GM12865 (cell line): ENCODE measurements at places on chromosomes 16 and 17.

- no peak for DNase-seq
Observed at GRCh38 chr17:1608676-1609075, 20.0 kb downstream of the SLC43A2 start.

GRCh38 chr16:76676356-76676755, 399.2 kb downstream of the CNTNAP4 start:
- no peak for DNase-seq

DNA sequence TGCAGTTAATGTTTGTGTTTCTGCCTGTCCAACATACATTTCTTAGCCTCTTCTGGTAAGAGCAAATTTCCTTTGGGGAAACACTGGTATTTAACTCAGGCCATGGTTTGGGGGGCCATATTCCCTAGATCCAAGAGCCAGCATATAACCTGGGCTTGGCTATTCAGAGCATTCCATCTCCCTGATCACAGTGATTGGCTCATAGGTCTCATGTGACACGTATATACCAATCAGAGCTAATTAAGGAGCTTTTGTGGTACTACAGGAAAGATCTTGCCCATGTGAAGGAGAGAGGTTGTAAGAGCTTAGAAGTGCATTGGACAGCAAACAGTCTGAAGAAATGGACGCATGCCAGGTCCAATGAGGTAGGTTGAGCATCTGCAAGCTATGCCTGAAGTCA, 33.4 kb upstream of the GPR139 start:
- no peak for DNase-seq

DNA sequence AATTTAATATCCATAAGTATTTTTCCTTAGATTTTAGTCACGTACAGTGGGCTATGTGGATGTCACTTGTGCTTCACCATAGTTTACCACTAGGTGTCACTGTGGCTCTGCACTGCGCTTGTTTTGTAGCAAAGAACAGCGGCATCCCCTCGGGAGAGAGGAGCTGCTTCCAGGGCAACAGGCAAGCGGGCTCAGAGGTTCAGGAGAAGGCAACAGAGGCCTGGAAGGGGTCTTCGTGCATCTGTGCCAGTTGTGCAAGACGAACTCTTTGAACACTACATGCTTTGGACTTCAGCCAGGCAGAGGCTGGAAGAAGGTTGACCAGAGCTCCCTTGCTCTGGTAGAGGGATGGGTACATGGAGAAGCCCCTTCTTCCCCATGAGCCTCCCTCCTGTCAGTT, 20.6 kb downstream of the CYB561 start:
- DNase-seq: peak; percentile 78

DNA sequence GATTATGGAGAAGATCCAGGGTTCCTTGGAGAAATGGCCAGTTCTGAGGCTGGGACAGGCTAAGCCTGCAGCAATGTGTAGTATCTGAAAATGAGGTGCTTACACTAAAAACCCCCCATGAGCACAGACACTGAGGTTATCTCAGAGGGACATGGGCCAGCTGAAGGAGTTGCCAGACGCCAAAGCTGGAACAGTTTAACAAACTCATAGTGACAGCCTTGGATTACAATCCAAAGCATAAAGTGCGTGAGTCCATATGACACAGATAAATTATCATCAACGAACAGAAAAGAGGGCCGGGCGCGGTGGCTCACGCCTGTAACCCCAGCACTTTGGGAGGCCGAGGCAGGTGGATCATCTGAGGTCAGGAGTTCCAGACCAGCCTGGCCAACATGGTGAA, 11.2 kb upstream of the CAPN15 start:
- no peak for DNase-seq
